ENCODE measurements at places on chromosomes 1 and 21.
A peak's percentile ranks its signal among the peaks of the same experiment; 100 is the strongest.

- no peak for DNase-seq
These were observed 71.3 kb downstream of the S1PR1 start for GRCh38 chr1:101307985-101308689.

- no peak for DNase-seq
These were observed 10.0 kb downstream of the AVPR1B start for GRCh38 chr1:206107168-206107544.

GRCh38 chr1:102032534-102032933 lies 35.8 kb upstream of the OLFM3 start:
- DNase-seq, result no peak

DNA sequence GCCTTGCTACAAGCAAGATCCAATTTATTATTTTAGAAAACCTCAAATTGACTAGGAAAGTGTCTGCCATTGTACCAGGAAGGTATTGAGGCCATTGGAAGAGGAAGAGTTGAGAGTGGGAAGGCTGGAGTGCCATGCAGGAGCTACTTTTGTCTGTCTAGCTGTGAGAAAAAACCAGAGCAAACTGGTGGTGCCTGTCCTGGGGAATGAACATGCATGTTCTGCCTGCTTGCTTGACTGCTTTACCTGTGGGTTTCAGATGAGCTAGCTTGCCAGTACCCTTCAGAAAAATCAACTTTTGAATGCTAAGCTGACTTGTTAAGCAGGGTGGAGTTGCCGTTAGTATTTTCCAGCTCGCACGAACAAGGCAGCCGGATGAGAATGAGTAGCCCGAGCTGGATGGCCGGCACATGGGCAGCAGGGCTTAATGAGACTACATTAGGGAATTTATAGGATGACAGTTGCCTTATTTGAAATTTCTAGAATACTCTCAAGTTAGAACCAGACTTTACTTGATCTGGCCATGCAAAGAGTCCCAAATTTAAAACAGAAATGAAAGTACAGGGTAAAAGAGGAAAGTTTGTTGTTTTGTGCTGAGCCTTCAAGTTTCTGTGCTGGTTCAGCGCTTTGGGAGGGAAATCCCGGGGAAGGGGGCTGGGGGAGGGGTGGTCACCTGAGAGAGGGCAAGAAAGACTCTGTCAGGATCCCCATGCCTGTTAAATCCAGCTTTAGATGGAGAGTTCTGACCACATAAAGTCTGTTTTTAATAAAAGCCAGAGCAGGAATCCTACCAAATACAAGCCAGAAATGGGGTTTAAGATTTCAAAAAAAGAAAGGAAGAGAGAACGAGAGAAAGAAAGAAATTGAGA lies 29.6 kb upstream of the C1orf105 start:
- DNase-seq, result peak; percentile 65

DNA sequence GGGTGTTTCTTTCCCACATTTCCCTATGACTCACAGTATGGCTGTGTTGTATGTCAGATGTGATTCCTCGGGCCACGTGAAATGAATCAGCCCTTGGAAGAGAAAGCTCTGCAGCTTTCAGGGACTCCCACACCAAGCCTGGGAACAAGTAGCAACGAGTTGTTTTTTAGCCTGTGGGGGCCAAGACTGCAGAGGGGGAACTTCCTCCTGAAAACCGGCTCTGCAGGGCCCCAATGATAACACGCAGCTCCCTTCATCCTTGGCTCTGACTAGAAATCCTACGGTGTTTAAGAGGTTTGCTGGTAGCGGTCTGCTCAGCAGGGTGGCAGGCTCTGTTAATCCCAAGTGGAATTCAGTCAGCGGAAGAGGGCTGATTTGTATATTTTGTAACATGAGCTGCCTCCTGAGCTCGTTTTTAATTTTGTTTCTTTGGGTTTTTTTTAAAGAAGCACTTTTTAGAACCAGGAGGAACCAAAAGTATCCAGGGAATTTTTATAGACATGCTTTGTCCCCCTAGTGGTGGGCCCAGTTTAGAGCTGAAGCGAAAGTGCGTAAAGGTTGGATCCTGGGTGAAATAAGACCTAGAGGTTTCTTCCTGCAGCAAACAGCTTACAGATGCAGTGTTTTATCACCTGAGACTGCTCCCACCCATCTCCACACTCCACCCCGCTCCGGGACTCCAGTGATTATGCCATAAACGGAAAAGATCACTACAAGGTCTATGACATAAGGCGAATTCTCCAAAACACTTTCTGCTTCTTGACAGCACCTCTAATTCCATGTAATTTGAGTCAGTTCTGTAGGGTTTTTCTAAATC lies 48.8 kb downstream of the LAMC2 start:
- DNase-seq, result peak; percentile 98

DNA sequence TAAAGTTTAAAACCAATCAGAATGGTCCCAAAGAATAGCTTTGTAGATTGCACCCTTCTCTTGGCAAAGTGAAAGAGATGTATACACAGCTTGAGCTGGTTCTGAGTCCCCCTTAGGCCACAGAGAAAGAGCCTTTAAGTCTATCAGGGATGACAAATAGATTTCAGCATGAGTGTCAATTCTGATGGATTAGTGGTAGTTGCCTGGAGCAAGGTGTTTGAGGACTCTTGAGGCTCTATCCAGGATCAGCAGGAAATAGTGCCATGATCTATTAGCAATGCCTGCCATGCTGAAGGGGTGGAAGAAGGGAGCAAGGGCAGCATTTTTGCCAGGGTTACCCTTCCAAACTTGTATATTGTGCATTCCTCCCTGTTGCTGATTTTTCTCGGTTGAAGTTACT lies 116.6 kb downstream of the ATG4C start:
- DNase-seq, result no peak

- no peak for DNase-seq
These were observed 19.2 kb upstream of the VASH2 start for GRCh38 chr1:212930986-212931678.

DNA sequence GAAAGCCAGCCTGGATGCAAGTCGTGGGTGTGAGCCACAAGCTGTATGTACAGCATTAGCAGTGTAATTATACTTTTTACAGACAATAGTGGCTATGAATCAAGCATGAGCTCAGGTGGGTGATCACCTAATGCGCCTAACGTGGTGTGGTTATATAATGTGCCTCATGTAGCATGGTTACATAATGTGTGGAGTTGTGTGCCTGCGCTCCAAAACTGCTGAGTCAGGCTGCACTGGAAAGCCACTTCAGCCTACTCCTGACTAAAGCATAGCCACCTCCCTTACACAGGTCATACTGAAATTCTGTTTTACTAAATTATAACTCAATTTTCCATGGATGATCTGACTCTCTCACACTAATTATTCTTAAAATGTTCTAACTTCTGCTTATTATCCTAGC lies 69.8 kb downstream of the KCNT2 start:
- DNase-seq, result no peak

DNA sequence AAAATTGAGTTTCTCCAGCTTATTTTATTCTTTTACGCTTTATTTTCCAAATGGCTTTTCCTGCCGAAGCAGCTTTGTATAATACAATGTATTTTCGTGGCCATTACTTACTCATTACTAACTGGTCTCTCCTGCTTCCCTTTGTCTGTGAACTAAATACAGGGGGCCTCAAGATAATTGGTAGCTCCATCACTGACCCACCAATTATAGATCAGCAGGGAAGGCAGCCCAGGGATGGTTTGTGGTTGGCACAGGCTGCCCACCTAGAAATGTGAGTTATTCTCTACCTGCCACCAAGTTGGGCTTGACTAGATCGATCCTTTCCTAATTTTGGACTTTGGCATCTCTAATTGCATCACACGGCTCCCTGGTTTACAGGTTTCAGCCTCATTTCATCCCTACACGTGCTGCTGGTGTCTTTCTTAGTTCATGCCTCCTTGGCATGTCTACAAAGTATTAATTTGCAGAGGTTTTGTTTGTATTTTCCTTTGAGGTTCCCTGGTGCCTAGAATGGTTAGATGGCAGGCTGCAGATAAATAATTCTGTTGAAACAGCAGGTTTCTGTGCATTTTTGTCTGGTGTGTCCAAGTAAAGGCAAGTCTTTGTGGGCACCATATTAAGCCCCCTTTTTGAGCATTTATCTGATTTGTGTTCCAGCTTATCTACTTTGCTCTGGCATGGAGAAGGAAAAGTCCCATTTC lies 35.2 kb downstream of the PEX14 start:
- no peak for DNase-seq

- no peak for DNase-seq
These were observed 47.4 kb upstream of the TSPAN2 start for GRCh38 chr1:115136706-115137105.

Measured in RPMI7951 (cell line).